ENCODE measurements at places on chromosomes 2 and 18. TPM values are rescaled to one million over a fixed set of nuclear protein-coding genes. Genes with fewer than 3 reads are reported as not detected.

SH3BP4 gene
- 21.6 TPM for total RNA-seq

IL36B gene
- not detected for total RNA-seq

CASP8 gene
- 26.6 TPM for total RNA-seq

RNF144A gene
- total RNA-seq = 3.9 TPM

GMCL1 gene
- total RNA-seq = 3.8 TPM

ELOA2 gene
- total RNA-seq = not detected

RAB27B gene
- total RNA-seq = 0.52 TPM

ALPI gene
- not detected for total RNA-seq

AKAIN1 gene
- not detected for total RNA-seq
